Stimulated activated CD4-positive, alpha-beta T cell treated with anti-CD3 and anti-CD28 coated beads, TNF-alpha, amount 100 ng/mL, for 4 hours (primary cell): ENCODE measurements at places on chromosomes 12 and 14.

- DNase-seq: no peak
These were observed at the start of gene TNS2 for GRCh38 chr12:53049571-53050318. TSS of gene TNS2 (plus strand) at chr12:53050065. CDS start at chr12:53050186, 121 bp downstream.

- no peak for DNase-seq
These were observed 582.7 kb downstream of the SLC6A15 start for GRCh38 chr12:84329938-84330337.

DNA sequence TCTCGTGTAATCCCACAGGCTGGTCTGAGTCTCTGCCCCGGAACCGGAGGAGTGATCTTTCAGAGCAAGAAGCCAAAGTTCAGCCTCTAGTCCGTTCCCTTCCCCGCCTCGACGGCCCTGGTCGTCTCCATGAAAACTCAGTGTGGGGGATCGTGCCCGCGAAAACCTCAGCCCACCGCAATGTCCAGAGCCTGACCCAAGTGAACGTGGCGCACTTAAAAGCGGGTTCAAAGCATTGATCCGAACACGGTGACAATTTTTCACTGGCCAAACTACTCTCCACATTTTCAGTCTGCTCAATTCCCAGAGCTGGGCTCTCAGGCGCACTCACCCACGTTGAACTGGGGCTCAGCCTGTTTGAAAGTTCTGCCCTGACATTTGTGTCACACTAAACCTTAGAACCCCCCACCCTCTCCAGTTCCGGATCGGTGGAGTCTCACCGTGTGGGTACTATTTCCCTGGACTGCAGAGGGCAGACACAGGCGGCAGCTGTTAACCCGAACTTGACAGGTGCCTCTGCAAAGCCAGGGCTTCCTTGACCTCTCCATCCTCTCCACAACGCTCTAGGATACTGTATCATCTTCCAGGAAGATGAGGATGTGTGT is 886 bp upstream of the PRICKLE1 start:
- DNase-seq: no peak

DNA sequence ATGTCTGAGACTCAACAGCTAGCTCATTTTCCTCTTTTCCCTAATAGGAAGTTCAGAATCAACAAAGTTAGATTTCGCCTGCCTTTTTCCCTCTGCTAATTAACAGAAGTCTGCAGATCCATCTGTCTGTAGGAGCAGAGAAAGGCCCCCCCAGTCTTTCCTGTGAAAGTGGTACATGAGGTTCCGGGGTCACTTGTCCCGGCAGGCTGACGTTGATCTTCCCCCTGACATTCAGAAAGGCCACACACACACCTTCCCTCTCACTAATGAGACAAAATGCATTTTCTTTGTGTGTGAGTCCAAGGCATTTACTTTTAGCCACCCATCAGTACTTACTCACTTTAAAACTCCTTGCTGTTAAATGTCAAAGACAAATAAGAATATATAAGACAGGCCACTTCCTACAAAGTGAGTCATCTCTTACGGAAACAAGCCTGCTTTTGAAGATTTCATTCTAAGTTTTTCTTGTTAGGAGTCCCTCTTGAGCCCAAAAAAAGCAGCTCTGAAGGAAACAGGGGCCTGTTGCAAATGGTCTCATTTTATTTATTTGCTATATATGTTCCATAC is 138.7 kb downstream of the TTC7B start:
- no peak for DNase-seq

- no peak for DNase-seq
These were observed 129.5 kb downstream of the DAAM1 start for GRCh38 chr14:59317798-59318505.

DNA sequence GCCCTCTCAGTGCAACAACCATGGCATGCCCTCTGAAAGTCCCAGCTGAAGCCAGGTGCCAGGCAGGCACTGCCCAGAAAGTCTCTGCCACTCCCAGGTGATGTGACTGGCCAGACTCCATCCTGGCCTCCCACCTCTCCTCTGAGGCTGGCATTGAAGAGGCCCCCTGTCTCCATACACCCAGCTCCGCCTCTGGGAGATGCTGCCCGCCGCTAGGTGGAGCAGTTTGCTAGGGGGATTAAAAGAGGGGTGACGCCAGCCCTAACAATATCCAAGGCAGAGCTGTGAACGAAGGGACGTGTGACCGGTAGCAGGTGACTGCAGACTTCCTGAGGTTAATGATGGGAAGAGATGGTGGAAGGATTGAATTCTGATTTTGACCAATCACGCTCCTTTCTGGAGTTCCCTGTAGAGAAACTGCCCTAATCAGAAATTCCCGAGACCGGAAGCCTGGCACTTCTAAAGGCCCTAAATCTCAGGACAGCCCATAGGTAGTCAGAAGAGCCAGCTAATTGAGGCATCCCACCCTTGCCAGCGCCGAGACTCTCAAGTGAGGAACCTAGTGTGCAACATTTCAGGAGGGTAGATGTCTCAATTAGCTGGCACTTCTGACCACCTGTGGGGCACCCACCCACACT is 8.3 kb upstream of the PLEK2 start:
- DNase-seq: no peak

GRCh38 chr12:28949184-28949583 is 199.9 kb upstream of the FAR2 start:
- no peak for DNase-seq

GRCh38 chr12:120666571-120667390 is 20.2 kb upstream of the MLEC start:
- no peak for DNase-seq

GRCh38 chr14:37413504-37414003 is 181.5 kb downstream of the FOXA1 start:
- DNase-seq: no peak

DNA sequence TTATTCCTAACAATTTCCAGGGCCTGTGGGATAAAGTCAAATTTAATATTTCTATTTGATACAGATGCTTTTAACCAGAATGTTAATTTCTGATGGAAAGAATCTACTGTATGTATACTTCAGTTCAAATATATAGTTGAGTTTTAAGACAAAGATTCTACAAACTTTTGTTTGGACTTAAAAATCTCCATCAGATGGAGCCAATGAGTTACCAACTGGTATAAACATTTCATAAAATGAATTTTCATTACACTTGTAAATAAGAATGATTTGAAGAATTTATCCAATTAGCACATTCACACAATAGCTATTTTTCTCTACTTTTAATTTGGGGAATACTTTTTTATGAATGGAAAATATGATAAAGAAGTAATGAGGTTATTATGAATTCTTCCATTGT is 425.2 kb upstream of the MIS18BP1 start:
- DNase-seq: no peak

DNA sequence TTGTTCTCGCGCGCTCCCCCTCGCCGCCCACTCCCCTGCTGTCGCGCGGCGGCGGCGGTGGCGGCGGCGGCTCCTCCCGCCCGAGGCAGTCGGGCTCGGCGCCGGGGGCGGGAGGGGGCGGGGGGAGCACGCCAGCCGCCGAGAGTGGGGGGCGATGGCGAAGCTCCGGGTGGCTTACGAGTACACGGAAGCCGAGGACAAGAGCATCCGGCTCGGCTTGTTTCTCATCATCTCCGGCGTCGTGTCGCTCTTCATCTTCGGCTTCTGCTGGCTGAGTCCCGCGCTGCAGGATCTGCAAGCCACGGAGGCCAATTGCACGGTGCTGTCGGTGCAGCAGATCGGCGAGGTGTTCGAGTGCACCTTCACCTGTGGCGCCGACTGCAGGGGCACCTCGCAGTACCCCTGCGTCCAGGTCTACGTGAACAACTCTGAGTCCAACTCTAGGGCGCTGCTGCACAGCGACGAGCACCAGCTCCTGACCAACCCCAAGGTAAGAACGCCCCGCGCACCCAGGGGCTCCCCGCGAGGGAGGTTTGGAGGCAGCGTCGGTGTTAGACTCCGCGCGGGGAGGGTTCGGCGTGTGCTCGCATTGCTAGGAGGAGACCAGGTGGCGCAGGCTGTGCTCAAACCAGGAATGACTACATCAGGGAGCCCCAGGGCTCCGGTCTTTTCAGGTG is 629 bp downstream of the KCNMB4 start:
- DNase-seq: peak; percentile 35

DNA sequence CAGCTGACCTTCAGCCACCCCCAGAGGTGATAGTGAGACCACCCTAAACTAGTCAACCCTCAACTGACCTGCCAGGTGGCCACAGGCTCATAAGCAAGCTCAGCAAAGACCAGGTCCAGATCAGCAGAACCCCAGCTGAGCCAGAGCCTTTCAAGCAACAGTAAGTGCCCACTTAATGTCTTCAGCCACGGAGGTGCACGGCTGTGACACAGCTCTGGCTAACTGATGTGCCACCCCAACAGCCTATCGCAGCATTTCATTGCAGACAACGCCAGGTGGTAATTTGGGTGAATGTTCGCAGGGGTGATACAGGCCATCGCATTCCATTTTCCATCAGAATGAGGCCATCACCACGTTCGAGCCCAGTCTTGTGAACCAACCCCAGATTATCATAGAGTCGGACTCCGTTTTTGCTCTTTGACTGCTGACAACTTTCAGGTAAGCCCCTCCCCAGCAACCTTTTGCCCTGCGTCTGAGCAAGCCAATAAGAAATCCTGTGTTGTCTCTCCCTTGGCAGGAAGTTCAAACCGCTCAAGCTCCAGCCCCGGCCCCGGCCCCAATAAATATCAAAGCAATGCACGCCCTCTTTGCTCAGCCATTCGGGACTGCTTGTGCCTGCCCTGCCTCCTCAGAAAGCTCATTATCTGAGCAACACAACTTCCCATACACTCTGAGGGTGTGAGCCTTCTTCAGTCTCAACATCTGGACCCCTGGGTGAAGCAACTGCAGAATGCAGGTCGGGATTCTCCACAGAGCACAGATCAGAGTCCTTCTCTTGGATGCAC is 44.4 kb downstream of the JAG2 start:
- no peak for DNase-seq

DNA sequence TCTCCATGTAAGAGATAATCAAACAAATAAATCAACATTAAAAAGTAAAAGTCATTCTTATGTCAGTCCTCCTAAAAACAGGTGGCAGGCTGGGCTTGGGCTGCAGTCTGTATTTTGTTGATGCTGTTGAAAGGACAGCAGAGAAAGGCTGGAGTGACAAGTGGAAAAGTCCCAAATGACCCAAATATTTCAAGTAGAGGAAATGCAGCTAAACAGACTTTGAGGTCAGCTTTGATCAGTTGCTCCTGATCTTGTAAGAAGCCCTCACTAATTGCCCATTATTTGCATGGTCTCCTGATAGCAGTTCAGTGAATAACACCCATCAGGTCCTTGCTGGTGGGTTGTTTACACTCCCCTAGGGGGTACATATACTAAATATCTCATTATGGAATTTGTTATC is 24.9 kb downstream of the TBX3 start:
- no peak for DNase-seq

DNA sequence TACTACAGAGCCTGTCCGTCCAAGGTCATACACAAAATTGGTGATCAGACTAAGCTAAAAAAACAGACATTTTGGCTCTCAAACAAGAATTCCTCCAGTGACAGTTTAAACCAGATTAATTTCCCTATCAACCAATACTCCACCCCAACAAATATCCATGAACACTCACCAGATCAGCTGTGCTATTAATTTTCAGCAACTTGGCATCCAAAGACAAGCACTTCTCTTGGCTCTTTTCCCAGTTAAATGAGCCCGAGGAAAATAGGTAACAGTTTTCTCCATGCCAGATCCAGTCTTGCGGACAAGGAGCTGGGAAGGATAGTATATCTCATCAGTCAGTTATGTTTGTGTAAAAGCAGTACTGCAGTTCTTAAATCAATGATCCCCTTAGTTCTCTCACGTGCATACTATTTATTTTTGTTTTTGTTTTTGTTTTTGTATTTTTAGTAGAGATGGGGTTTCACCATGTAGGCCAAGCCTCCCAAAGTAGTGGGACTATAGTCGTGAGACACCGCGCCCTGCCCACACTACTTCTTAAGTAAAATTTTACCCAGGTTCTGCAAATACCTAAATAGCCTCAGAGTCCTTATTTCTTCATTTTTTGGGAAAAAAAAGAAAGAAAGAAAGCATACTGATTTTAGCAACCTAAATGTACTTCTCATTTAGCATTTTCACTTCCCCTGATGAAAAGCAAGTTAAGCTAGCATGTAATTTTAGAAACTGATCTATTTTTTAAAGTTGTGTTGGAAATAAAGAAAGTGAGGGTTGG is 11.1 kb downstream of the OLR1 start:
- DNase-seq: no peak

GRCh38 chr12:124655048-124655697 is 87.8 kb upstream of the NCOR2 start:
- no peak for DNase-seq

DNA sequence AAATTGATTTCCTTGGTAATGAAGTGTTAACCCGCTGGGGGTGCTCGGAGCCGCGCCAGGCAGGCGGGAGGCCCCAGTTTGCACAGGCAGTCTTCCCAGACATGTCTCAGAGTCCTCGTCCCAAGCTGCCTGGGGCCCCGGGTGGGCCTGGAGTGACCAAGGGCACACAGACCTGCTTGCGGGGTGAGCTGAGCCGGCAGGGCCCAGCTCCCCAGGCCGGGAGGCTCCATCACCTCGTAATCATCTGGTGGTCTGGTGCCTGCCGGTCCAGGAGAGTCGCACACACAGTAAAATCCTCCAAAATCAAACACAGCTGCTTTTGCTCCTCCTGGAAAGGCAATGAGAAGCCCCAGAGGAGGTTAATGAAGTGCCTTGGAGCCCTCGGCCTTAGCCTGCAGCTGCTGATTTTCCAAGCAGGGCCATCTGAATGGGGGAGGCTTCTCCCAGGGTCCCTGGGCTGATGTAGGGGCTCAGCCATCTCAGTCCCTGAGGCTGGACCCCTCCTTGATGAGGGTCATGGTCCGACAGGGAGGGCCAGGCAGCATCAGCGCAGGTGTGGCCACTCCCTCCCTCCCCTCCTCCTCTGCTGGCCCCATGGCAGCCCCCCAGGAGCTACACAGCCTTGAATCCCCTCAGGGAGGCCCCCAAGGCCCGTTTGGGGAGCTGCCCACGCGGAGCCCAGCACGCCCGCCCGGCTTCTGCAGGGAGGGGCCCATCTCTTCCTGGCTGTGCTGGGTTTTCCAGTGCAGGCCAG is 39.4 kb upstream of the FBRSL1 start:
- no peak for DNase-seq

DNA sequence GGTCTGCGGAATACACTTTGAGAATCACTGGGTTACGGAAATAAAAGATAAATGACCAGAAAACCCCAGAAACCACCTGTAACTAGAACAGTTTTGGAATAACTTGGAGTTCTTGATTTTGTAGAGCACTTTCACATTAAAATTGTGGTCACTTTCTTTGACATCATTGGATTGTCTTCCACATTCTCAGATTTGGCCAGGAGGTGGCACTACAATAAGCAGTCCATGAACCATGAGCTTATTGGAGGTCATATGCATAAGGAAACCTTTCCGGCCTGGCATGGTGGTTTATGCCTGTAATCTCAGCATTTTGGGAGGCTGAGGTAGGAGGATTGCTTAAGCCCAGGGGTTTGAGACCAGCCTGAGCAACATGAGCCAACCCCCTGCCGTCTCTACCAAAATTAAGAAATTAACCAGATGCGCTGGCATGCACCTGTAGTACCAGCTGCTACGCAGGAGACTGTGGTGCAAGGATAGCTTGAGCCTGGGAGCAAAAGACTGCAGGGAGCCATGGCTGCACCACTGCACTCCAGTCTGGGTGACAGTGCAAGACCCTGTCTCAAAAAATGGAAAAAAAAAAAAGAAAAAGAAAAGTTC is 107.7 kb upstream of the CAND1 start:
- DNase-seq: no peak
